SHP77 (cell line): ENCODE measurements at places on chromosomes 11 and 22.

- no peak for DNase-seq
These were observed 30.0 kb upstream of the MUC5B start for GRCh38 chr11:1192741-1193325.

GRCh38 chr22:23457380-23457985 lies 122.6 kb downstream of the IGLL1 start:
- peak; percentile 84 for DNase-seq

GRCh38 chr11:112613051-112613972 lies 347.9 kb upstream of the NCAM1 start:
- peak; percentile 52 for DNase-seq

GRCh38 chr11:66727282-66728037 lies 1.6 kb downstream of the SPTBN2 start:
- DNase-seq, result peak; percentile 59

DNA sequence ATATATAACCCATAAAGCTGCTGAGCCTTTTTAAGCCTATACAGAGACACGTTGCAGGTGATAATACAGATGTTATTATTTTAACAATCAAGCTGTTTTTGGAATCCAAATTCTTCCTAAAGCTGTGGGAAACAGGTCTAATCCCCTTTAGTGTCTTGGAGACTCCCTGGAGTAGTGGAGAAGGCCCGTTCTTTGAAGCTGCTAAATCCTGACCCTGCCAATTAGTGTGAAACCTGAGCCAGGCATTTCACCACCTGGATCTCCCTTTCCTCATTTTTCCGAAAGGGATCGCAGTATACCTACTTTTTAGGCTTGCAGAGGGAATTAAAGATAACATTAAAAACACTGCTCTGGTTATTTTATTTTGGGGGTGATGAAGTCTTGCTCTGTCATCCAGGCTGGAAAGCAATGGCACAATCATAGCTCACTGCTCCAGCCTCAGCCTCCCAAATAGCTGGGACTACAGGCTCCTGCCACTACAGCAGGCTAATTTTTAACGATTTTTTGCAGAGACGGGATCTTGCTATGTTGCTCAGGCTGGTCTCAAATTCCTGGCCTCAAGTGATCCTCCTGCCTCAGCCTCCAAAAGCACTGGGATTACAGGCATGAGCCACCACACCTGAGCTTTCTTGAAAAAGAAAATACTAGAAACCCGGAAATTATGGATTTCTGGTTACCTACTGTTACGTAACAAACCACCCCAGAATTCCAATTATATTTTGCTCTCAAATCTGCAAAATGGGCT lies 1.7 kb upstream of the EIF4ENIF1 start:
- no peak for DNase-seq

DNA sequence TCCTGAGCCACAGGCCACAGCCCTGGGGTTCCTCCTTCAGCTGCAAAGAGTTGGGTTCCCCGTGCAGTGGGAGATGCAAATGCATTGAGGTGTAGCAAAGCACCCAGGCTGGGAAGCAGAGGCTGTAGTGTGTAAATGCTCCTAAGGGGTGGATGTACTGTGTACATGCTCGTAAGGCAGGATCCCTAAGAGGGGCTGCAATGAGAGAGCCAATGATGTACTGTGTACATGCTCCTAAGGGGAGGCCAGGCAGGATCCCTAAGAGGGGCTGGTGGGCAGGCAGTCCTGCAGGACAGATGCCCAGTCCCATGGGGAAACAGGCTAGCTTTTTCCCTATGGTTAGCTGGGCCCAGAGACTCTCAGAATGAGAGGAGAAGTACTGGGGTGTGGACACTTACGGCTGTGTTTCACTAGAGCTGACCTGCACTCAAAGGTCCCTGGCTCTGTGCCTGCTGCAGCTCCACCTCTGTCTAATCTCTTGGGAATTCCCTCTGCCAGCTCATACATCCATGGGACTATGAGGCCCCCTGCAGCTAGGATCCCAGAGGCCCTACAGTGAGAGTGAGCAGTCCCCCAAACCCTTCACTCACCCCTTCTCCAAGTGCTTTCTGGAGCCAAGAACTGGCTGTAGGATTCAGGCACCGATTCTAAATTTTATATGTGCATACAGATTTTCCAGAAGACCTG lies 261.9 kb upstream of the LUZP2 start:
- no peak for DNase-seq

DNA sequence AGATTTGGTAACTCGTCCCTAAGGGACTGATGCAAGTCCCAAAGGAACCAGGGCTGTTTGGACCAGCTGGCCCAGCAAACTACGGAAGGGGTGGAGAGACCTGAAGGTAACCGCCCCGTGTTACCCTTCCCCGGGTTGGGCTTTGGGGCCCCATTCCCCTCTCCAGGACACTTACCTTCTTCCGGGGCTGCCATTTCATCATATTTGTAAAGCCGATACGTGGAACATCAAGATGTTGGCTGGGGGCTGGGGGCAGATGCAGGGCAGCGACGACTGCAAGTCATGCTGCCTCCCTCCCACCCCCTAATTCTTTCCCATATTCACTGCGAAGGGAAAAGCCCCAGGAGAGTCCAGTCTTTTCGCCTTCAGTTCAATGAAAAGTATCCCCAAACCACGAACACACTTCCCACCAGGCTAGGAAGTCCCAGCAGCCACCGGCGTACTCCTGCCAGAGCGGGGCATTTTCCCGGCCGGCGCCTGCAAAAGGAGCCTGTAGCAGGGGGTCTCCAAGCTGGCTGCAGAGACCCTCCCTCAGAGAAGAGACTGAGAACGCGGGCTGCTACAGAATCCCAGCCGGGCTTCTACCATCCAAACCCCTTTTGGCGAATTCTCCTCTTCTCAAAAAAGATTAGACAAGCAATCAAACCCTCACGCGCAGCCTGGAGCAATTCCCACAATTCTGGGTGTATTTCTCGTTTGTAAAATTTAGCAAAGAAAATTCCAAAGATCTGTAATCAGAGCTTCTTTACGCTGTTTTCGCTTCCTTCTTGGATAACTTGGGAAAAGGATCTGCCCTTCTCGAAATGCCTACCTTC lies 236.7 kb downstream of the TTC28 start:
- DNase-seq, result no peak

- DNase-seq, result no peak
These were observed 25.2 kb downstream of the GDPD4 start for GRCh38 chr11:77276271-77276670.

GRCh38 chr22:20904008-20904979 lies 12.9 kb upstream of the CRKL start:
- no peak for DNase-seq

DNA sequence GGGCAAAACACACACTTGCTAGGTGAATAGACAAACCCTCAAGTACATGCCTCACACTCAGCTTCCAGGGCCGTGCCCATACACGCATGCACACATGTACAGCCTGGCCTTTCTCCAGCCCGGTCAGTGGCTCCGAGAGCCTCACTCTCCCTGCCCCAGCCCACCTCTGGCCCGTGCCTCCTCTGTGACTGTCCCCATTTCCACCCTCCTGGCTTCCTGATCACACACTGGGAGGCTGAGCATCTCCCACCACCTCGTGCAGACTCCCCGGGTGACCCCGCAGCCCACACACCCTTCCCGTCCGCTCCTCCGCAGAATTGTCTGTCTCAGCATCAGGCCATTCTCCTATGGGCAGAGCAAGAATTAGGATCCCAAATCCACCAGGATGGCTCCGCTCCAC lies 634.1 kb downstream of the TBC1D22A start:
- no peak for DNase-seq

DNA sequence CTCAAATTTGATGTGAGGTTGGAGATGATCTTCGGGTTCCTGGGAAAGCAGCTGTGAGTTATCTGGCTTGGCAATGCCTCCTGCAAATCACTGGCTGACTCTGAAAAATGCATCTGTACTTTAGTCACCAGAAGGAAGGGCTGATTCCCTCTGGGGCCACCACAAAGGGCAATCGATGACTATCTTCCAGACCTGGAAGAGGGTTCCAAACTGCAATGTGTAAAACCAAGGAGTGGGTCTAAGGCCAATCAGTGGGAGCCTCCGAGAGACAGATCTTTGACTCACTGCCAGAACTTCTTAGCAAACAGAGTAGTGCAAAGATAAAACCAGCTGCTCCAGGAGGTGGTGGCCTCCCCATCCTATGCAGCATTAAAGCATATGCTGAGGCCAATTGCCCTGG lies 29.1 kb upstream of the PAK1 start:
- peak; percentile 8 for DNase-seq

DNA sequence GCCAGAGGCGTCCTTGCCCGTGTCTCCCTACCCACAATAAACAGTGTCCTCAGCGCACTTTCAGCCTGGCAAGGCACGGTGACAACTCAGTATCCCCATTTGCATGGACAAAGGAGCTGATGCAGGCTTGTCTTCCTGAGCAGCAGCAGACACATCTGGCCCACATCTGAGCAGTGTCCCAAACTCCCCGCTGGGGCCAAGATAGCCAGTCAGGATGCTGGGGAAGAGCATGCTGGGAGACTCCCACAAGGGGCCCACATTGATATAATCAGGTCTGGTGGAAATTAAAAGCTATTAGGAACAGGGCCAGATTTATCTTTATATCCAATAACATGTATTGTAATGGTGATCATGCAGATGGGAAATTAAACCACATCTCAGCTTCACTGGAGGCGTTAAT lies 24.7 kb downstream of the DSCAML1 start:
- no peak for DNase-seq

- DNase-seq, result no peak
These were observed 27.9 kb downstream of the SBF1 start for GRCh38 chr22:50446708-50447575.

GRCh38 chr22:37819105-37819433 lies 4.1 kb upstream of the GALR3 start:
- no peak for DNase-seq
